ENCODE measurements at places on chromosomes 6 and 20.
A peak's percentile ranks its signal among the peaks of the same experiment; 100 is the strongest.

- DNase-seq = peak; percentile 71
These were observed 645 bp downstream of the REV3L start for GRCh38 chr6:111482188-111482958.

DNA sequence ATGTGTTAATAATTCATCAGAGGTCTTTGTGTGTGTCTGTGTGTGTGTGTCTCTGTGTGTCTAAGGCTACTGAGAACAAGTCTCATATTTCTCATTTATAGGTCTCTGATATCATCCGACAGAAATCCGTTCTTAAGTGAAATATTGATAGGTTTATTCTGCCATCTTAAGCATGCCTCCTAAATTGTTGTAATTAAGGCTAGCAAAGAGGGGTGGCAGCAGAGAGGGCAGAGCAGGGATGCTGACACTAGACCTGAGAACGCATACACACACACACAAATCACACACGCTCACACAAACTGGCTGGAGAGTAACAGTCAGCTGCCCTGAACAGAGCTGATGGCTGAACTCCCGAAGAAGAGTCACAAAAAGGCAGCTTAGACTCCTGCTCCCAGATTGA, 84.9 kb upstream of the LRFN2 start:
- DNase-seq = no peak

DNA sequence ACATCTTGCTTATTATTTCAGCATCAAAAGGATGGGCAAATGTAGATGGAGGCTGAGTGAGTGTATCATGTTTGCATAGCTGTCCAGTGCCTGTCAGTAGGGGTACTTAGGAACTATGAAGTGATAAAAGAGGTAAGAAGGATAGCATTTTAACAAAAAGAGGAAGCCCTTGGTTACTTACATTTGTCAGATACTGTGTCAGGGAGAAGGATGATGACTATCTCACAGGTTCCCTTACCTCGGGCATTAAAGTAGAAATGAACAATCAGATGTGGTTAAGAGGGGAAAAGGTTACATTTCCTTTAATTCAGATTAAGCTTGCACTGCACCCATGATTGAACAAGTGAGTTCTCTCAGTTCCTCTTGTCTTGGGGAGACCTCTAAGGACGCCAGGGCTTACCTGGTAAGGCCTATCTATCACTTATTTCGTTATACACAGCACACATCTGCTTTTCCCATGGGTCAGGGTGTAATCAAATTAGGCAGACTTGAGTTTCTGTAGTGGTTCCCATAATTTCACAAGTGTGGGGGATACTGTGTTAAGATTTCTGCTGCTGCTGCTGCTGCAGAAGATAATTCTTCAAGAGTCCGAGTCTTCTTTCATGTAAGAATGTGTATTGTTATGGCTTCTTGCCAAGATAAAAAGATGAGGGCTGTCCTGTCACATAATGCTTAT, 4.5 kb downstream of the FOXO3 start:
- no peak for DNase-seq

DNA sequence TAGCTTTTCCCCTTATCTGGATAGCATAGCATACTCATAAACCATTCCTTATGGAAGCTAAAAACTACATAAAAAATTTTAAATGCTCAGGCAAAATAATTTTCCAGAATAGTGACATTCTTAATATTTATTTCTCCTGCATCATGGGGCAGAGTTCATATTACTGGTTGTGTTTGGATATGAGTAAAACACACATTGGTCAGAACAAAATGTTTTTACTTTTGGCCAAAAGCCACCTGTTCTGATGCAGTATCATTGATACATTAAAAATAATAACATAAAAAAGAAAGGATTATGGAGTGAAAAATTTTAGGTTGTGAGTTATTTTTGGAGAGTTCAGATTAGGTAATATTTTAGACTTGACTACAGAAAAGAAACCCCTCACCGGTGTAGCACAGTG, 33.6 kb downstream of the TRAM2 start:
- DNase-seq = no peak

DNA sequence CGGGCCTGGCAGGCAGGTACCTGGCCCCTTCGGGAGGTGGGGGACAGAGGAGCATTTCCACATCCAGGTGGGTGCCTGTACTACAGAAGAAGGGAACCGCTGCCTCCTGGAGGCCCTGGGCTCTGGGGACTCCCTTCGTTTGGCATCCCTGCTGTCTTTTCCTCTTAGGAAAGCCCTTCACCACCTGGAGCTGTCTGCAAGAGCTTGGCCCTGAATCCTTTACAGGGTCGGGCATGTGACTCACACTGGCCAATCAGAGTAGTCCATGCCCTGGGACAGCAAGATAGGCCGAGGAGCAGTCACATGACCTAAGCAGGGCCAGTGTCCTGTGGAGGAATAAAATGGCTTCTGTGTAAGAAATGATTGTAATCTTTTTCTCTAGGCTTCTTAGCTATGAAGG, 224.9 kb downstream of the ANKRD60 start:
- DNase-seq = no peak

GRCh38 chr20:48523191-48523995, 304.4 kb downstream of the PREX1 start:
- peak; percentile 85 for DNase-seq

GRCh38 chr6:41358503-41358902, 23.1 kb downstream of the NCR2 start:
- peak; percentile 20 for DNase-seq

- DNase-seq = no peak
These were observed 61.4 kb upstream of the MANEA start for GRCh38 chr6:95515975-95516374.

- DNase-seq = peak; percentile 80
These were observed 19.5 kb upstream of the SIRT5 start for GRCh38 chr6:13554929-13555333.

GRCh38 chr20:25084626-25085187, 2.8 kb upstream of the VSX1 start:
- no peak for DNase-seq

GRCh38 chr20:51627586-51627985, 85.1 kb upstream of the NFATC2 start:
- no peak for DNase-seq

DNA sequence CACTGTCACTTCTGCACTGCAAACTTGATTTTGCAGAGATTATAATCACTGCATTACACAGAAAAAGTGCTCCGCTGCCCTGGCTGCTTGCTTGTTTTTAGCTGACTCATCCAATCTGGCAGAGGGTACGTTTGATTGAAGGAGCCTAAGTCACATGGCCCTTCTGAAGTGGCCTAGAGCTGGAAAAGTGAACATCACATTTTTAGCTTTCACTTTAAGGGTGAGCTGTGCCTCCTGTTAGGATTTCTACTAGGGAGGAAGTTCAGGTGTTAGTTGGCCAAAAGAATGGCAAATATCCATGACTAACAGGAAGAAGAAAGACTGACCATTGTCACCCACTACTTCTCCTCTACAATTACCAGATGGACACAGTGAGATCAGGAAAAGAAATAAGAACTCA, 889.1 kb upstream of the MAP3K7 start:
- peak; percentile 70 for DNase-seq

GRCh38 chr20:14729390-14729789, 392.0 kb upstream of the FLRT3 start:
- DNase-seq = no peak

DNA sequence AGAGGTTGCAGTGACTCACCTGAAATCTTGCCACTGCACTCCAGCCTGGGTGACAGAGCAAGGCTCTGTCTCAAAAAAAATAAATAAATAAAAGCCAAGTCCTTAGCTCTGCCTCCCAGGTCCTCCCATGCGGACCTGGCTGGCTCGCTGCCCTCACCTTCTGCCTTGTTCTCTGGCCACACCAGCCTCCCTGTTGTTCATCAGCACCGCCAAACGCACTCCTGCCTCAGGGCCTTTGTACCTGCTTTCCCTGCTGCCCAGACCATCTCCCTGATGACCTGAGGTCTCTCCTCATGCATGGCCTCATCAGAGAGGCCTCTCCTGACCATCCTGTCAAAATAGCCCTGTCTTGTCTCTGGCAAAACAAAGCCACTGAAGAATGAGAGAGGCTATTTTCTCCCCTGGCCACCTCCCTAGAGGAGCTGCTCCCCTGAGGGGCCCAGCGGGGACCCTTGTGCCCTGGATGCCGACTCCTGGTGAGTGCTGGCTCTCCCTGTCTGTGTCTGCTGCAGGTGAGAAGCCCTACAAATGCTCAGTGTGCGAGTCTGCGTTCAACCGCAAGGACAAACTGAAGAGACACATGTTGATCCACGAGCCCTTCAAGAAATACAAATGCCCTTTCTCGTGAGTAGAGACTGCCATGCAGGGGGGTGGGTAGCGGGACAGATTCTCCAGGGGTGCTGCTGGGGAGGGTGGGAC, 22.6 kb upstream of the CHMP4B start:
- DNase-seq = peak; percentile 74

DNA sequence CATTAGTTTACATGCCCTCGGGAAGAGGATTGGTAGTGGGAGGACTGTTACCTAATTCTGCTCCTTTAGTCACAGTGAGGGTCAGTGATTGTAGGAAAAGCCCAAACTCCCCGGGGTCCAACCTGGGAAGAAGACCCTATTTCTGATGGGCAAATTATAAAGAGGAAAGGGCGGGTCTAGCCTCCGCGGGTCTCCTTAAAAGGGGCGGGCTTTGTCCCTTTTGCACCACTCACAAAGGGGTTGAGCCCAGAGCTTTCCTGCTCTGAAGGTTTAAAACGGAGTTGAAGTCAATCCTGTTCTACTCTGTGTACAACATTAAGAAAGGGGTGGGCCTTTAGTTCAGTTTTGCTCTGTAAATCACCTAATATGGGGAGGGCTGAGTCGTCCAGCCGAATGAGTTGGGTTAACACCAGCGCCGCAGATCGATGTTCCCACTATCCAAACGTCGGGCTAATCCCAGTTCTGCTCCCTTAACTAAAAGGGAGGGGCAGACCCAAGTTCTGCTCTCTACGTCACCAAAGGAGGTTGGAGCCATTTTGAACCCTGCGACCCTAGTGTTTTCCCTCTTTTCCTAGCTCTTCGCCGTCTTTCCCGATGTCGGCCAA, 920 bp upstream of the RNF5 start:
- DNase-seq = peak; percentile 73

DNA sequence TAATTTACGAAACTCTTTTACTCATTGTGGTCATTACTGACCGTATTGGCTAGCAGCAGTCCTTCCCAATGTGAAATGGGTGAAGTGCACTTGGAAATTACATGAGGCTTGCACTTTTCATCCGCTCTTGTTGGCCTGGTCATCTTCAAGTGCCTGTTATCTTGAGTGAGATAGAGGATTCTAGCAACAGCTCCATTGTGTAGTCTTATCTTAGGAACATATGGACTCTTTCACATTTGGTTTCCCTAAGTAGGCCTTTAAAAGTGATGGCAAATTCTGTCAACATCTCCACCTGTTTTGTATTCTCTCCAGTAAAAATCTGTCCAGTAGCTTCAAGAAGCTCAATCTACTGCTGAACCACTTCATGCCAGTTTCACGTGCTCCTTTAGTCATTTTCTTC, 114.8 kb upstream of the MARCKS start:
- no peak for DNase-seq

DNA sequence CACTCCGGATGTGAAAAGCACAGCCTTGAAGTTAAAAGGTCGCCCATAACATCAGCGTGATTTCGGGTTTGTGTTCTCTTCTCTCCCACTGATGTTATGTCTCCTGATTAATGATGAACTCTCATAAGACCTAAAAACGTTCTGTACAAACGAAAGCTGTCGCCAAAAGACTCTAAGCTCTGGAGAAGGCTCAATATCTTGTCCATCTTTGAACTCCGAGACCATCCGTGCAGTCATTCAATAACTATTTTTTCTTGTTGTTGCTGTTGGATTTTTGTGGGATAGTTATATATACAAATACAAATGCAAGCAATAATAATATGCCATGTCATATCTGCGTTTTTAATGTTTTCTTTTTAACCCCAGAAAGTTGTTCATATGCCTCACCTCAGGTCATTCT, 291.8 kb upstream of the MARCKS start:
- DNase-seq = no peak

- no peak for DNase-seq
These were observed 45.9 kb downstream of the RARS2 start for GRCh38 chr6:87543696-87544473.

GRCh38 chr6:26199057-26199772, 112.0 kb downstream of the HFE start:
- peak; percentile 89 for DNase-seq

- DNase-seq = no peak
These were observed 73.5 kb upstream of the SCGN start for GRCh38 chr6:25578538-25578937.

DNA sequence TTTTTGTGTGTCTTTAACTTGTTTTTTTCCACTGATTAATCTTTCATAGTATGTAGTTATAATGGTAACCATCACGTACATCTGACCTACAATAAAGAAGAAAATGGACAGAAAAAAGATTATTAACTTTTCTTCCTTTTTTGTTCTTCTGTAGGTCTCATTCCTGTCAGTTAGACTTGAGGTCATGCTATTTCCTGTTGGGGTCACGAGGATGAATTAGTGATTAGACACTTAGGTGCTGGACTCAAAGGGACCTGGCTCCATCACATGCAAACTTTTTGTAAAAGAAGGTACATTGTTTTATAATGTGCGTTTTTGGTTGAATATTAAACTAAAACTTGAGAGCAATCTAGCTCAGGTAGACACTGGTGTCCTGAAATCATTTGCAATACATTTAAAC, 14.8 kb downstream of the MARCKS start:
- DNase-seq = no peak

- no peak for DNase-seq
These were observed 54.3 kb upstream of the SPACA1 start for GRCh38 chr6:87993356-87993755.

- no peak for DNase-seq
These were observed 26.5 kb downstream of the DAAM2 start for GRCh38 chr6:39818695-39819094.

DNA sequence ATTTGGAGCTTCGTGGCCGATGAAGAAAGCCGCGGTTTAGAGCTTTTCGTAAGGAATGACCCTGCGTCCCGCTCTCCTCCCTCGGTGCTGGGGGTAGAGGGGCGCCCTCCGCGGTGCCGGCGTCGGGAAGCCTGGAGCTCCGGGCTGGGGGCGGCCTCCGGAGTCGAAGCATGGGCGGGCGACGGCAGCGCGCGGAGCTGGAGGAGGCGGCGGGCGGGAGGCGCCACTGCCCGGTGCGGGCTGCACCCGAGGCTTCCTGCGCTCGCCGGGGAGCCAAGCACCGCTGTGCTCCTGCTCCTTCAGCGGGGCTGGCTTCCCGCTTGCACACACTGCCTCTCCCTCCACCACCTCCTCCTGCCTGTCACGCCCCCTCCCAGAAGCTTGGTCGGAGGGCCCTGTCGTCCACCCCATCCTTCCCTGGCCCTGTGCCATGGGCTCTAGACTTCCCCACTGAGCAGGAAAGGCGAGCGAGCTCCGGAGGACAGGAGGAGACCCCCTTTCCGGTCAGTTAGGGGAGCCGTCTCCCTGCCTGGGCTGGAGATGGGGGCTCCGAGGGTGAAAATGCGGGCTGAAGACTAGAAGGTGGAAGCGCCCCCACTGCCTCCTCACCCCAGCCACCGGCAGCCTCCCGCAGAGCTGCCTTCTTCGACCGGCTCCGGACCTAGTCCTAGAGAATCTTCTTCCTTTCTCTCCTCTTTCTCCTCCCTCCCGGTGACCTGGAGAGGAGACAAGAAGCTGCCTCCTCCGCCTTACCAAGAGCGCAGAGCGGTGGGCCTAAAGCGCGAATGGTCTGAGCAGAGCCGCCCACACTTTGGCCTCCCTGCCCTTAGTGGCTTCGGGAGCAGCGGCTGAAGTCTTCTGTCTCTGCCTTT, 1.8 kb downstream of the CDH4 start:
- peak; percentile 60 for DNase-seq

GRCh38 chr6:44456070-44456965, 68.8 kb downstream of the CDC5L start:
- DNase-seq = peak; percentile 80

- no peak for DNase-seq
These were observed 73.9 kb downstream of the AHI1 start for GRCh38 chr6:135423649-135424128.

GRCh38 chr6:132007474-132008190, 56.5 kb upstream of the CCN2 start:
- no peak for DNase-seq

GRCh38 chr6:30041821-30042220, 19.2 kb upstream of the POLR1H start:
- no peak for DNase-seq

Data from islet precursor cell (in vitro differentiated cells).